ENCODE measurements at places on chromosomes 7 and 10.

- no peak for DNase-seq
Measured at GRCh38 chr7:138245216-138245615, 169.0 kb downstream of the AKR1D1 start.

GRCh38 chr7:76997381-76998284, 34.5 kb downstream of the SPDYE17 start:
- DNase-seq: peak; percentile 27

- DNase-seq: no peak
Measured at GRCh38 chr7:142916508-142916907, 17.0 kb downstream of the TRPV5 start.

GRCh38 chr10:112832361-112832878, 117.6 kb upstream of the TCF7L2 start:
- no peak for DNase-seq

- DNase-seq: no peak
Measured at GRCh38 chr7:155795951-155796350, 16.3 kb downstream of the SHH start.

DNA sequence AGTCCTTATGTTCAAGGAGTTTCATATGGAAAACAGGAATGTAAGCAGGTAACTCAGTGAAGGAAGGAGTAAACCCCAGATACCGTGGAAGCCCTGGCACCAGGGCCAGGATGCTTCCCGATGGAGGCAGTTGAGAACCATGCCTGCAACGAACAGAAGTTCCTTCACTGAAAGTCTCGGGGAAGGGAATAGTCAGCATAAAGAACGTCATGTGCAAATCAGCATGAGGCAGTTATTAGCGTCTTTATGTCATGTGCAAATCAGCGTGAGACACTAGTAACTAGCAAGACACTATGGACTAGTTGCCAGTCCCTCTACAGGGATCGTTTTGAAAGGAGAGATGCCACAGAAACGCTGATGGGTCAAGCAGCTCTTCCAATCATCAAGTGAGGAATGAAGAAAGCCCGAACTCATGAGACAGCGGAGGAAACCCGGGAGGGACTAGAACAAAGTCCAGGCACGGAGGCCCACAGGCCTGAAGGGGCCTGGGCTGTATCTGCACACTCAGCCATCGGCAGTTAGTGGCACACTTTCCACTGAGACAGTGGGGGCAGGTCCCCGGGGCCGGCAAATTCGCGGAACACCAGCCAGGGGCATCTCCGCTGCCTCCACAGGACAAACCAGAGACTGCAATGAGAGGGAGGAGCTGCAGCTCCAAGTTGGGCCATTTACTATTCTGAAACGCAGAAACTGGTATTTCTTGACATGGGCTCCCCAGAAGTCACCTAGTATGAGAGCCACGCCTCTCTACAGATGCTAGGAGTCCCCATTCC, 109.6 kb downstream of the SFMBT2 start:
- DNase-seq: no peak

DNA sequence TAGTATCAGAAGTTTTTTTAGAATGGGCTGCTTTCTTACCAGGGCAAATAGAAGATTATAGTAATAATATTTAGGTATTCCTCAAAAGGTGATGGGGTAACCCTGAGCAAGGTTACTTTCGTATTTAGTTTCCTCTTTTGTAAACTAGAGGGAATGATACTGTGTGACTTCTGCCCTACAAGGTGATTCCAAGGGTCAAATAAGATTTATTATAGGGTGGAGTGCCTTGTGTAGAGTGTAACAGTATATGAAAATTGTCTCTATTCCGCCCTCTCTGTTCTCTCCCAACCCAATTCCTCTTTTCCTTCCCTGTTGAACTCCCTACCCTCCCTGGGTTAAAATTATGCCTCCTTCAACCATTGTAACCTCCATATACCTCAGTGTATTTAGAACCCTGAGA, 5.3 kb downstream of the SLC35G1 start:
- DNase-seq: no peak

- peak; percentile 85 for DNase-seq
Measured at GRCh38 chr10:101050208-101051069, 11.3 kb upstream of the KAZALD1 start.

DNA sequence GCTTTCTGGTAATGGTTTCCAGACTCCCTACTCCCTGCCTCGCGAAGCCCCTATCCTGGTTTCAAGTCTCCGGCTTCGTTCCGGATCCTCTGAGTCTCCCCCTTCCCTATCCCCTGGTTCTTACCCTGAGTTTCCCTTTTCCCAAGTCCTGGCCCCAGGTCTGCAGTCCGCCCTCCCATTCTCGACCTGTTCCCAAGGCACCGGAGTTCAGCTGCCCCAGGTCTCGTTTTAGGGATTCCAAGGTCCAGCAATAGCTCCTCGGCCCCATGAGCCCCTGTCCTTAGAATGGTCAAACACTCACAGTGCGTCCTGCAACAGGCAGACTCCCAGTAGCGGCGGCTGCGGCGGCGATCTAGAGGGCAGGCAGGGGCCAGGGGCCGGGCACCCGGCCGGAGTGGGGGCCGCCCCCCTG, 274 bp downstream of the PITX3 start:
- DNase-seq: no peak

- DNase-seq: no peak
Measured at GRCh38 chr10:5291501-5292195, 73.1 kb upstream of the UCN3 start.

DNA sequence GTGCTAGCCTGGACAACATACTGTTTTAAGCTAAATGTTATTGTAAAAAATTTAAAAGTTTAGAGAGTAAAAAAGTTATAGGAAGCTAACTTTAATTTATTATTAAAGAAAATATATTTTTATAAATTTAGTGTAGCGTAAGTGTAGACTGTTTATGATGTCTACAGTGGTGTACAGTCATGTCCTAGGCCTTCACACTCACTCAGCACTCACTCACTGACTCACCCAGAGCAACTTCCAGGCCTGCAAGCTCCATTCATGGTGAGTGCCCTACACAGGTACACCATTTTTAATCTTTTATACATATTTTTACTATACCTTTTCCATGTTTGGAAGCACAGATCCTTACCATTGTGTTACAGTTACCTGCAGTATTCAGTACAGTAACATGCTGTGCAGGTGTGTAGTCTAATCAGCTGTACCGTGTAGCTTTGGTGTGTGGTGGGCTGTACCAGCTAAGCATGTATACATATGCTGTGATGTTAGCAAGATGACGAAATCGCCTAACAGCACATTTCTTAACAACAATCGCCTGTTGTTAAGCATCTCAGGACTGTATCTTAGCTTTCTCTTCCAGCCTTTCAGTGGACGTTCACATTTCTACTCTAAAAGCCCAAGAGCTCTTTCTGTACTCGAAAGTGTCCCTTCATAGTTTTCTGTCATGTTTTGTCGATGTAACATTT, 12.5 kb downstream of the RNF32 start:
- no peak for DNase-seq

GRCh38 chr7:137898839-137899721, 52.3 kb upstream of the DGKI start:
- DNase-seq: peak; percentile 73
